ENCODE measurements at places on chromosomes 2 and 18.

GRCh38 chr2:75882530-75882929 lies 171.8 kb upstream of the GCFC2 start:
- DNase-seq: no peak

DNA sequence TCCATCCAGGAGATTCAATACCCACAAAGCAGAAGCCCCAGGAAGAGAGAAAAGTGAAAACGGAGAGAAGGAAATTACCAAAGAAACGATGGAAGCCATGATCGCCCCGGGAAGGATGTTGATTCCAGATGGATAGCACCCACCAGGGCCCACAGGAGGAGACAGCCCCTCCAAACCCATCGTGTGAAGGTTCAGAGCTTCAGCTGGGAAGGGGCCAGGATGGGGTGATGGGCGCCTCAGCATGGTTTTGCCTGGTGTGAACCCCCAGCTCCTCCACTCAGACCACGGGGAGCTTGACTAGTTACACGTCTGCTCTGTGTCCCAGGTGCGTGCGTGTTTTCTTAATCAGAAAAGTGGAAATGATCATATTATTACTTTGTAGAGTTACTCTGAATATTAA lies 264.5 kb downstream of the EIPR1 start:
- DNase-seq: no peak

DNA sequence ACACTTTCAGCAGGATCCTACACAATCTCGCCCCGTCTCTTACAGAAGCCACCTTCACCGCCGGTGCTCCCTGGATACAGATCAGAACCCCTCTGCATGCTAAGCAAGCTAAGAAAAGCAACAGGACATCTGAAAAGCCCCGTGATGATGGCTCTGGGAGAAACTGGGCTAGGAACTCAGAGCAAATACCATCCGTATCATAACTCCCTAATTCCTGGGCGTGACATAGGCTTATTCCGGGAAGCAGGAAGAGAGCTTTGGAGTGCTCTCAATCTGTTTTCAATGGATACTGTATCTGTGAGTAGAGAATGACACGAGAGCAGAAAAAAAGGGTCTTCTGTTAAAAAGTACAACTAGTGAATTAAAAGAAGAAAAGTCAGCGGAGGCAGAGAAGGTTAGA lies 121.6 kb downstream of the SPP2 start:
- no peak for DNase-seq

DNA sequence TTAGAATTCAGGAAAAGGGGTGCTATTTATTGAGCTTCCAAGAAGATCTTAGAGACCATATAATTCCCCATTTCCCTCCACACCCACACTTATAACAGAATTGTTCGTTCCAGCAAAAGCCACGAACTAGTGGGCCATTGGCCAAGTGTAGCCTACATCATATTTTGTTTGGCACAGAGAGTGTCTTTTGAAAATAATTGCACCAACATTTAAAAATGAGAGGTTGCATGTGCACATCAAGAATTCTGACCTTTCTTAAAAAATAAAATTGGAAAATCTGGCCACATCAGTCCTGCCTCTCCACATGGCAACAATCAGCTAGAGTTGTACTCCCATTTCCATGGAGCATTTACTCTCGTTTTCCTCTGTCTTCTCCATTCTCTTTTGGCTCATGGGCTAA lies 655.5 kb upstream of the FANCL start:
- no peak for DNase-seq

GRCh38 chr2:113104054-113104611 lies 23.3 kb upstream of the IL1RN start:
- DNase-seq: no peak

DNA sequence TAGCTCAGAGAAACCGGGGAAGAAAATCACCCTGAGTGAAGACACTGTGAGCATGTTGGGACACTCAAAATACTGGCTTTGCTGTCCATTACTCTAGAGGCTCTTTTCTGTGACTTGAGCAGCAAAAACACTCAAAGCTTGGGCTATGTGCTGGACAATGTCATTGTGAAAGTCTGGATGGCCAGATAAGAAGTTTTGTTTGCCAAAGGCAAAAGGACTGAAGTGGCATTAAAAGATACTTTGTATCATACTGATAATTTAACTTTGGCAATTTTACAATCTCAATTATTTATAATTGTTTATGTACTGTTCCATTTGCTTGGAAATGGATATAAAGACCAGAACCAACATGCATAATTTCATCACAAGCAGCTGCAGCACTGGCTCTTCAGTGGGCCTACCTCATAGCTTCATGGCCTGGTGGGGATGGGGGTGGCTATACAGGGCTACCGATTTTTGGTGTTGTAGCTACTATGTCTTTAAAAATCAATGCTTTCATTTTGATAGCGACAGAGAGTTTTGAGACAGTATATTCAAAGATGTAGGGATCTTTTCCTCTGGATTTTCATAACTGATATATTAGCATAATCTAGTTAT lies 51.1 kb downstream of the RBKS start:
- DNase-seq: no peak

- DNase-seq: no peak
These were observed 65.9 kb downstream of the AAK1 start for GRCh38 chr2:69577467-69578197.

GRCh38 chr2:134583462-134583861 lies 135.3 kb downstream of the TMEM163 start:
- no peak for DNase-seq

DNA sequence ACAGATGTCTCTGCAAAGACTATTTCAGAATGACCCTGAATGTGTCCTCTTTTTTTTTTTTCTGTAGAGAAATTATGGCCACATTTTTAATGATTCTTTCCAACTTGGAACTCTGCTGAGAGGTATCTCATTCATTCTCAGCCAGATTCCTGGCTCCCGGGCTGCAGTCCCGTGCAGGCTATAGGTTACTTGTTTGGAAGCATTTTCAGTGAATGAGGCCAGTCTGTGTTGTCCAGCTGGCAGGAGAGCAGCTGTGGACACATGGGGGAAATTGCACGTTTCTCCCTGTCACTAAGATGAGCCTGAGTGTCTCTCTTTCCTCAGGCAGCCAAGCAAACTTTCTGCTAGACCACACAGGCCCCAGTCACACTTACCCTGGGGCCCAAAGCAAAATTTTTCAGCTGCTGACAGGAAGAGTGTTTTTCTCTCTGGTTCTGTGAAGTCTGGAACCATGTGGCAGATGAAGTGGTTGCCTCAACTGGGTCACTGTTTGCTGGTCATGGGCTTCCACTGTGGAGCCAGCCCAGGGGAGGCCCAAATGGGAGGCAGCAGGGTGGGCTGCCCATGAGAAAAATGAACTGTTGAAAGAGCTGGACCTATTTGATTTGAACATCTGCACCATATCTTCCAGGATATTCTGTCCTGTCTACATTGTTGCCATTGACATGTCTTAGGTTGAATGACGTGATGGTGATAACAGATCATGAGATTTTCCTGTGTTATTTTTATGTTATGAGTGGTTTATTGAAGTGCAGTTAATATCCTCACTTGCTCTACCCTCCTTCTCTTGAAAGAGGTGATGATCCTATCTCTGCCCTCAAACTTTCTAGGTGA lies 431.2 kb downstream of the LPIN1 start:
- DNase-seq: no peak

DNA sequence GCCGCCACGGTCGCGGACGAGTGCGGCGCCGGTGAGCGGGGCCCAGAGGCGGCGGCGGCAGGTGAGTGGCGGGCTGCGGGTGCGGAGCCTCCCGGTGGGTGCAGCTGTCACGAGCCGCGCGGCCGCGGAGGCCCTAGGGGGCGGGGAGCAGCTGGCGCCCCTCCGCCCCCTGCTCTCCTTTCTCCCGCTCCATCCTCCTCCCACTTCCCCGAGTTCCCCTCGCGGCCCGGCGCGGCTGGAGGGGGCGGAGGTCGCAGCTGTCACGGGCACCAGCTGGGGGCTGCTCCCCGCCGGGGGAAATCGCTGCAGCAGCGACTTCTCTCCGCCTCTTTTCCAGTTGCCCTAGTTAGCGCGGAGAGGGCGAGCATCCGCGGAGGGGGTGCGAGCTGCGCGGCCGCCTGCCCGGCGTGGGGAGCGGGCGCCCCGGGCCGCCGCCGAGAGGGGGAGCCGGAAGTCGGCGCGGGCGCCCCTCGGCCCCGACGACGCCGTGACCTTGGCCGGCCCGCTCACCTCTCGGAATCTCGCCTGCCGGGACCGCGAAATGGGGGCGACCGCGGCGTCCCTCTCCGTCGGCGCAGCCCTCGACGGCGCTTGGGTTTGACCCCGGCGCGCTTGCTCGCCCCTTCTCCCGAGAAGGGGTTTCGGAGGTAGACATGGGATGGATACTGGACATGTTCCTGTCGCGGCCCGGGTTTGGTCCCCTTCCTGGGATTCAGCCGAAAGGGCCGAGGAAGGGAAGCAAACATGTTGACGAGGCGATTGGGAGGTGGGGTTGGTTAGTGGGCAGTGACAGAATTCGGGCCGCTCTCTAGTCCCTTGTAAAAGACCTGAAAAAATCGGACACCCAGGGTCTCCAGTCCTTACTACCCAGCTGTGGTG lies 727 bp downstream of the NCOA1 start:
- peak; percentile 70 for DNase-seq

GRCh38 chr2:64157792-64158191 lies 13.6 kb upstream of the PELI1 start:
- no peak for DNase-seq

DNA sequence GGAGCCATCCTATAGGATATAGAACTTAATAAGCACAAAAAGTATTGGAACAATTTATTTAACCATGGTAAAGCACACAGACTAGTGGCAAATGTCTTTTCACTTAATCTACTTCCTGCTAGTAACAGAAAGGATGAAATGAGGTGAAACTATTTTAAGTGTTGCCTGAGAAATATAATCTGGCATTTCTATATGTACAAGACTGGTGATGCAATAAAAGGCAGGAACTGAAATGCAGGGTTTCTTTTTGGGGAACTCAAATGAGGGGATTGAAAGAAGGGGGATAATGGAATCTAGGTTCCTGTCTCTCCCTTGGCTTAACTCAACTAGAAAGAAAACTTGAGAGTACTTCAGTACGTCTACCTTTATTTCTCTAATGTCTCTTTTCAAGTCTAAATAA lies 122.3 kb downstream of the MEMO1 start:
- no peak for DNase-seq

GRCh38 chr18:80253871-80254492 lies 6.7 kb upstream of the PARD6G start:
- no peak for DNase-seq

- no peak for DNase-seq
These were observed 30.0 kb upstream of the RAB1A start for GRCh38 chr2:65159906-65160305.

GRCh38 chr2:1026141-1026540 lies 75.5 kb downstream of the SNTG2 start:
- no peak for DNase-seq

DNA sequence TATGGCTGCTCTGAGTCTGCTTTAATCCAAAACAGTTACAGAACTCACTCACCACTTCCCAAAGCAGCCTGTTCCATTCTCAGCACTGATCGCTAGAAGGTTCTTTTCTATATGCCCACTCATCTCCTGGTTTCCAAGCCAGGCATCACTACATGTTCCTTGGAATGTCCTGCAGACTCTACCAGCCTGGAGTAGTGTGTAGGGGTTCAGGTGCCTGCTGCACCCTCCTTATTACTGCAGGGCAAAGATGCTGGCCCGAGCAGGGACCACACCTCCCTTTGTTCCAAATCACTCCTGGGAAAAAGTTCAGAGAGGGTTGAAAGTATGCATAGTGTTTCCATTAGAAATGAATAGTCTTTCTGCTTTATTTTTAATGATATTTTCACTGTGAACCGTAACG lies 196.6 kb downstream of the SH3RF3 start:
- no peak for DNase-seq

- no peak for DNase-seq
These were observed 66.7 kb downstream of the PTPN4 start for GRCh38 chr2:119826370-119826961.

DNA sequence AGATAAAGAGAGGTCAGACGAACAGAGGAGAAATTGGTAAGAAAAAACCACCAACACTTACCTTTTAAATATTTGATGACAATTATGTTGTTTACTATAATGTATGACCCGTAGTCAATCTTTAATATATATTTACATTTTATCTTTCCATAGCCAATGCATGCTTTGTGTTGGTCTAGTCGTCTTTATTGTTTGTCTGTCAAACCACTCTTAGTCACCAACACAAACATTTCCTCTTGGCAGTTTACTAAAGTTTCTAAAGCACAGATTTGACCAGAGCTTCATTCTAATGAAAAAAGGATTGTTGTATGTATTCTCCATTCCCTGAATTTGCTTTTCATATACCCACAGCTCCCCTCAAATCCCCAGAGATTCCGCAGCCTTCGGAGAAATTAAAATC lies 784.7 kb upstream of the PIK3C3 start:
- no peak for DNase-seq

DNA sequence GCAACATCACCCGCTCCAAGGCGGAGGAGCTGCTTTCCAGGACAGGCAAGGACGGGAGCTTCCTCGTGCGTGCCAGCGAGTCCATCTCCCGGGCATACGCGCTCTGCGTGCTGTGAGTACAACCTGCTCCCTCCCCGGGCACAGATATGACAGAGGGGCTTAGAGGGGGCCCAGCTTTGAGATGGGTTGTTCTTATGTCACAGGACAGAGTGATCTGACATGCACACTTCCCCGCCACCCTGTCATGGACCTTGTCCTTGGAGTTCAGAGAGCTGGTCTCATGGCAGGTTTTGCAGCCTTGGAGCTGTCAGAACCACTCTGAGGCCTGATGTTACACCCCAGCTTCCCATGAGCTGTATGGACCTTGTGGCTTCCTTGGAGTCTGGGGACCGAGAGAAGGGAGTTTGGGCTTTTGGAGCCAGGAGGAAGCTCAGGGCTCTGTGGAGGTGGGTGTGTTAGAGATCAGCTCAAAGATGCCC lies 398 bp downstream of the INPP5D start:
- no peak for DNase-seq

- no peak for DNase-seq
These were observed 29.3 kb downstream of the DPYSL5 start for GRCh38 chr2:26877276-26877675.

DNA sequence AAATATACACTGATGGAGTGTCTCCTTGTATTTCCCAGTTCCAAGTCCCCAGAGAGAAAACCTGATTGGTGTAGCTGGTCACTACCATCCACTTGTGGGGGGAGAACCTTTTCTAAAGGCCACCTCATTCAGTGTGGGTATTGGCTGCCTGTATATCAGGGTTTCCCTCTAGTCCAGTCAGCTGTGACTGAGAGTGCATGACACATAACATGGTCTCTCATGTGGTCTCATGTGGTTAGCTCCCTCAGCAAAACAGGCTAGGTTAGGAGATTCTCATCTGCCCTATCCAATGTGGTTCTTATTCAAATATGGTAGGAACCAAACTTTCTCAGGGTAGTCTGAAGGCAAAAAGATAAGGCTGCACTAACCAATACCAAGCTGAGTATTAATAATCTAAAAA lies 4.1 kb upstream of the GORASP2 start:
- DNase-seq: no peak

DNA sequence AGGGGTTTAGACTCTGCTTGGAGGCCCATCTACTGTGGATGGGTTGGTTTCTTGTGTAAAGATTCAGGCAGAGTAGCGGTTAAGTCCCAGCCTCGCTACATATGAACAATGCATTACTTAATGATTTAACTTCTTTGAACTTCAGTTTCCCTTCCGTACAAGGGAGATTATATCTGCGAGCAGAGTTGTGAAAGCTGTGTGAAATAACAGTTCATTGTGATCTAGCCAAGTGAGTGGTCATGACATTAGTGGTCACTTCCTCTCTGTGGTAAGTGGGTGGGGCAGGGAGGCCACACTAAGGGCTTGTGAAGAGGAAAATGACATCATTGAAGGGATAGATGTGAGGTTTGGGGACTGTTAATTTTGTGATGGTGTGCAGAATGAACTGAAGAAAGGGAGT lies 14.1 kb upstream of the MEX3C start:
- DNase-seq: no peak

Data from activated gamma-delta T cell (primary cell).